ENCODE measurements at places on chromosomes 3 and 15.

DNA sequence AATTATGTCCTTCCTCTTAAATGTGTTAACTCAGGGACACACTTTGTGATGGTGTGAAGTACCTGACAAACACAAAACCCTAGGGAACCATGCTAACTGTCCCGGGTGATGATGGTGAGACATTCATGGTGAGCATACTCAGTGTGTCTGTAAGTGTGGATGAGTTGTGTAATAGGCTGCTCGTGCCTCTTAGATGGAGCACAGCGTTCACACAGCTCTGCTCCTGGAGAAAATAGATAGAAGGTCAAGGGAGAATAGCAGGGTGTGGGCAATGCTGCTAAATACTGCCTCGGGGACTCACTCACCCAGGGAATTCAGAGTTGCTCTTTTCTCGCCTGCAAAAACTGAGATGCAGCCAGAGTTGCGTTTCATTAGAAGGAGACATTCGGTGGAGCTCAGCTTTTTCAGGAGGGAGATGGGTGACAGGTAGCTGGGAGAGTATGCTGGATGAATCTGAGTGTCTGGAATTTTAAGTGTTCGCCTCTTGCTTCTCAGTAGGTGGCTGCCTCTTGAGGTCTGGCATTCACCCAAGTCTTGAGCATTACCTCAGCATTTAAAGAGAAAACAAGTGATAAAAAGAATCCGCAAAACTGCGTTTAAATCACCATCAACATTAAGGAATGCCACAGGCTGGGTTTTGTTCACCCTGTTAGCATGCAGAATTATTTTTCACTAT lies 813.2 kb downstream of the AGBL1 start:
- no peak for DNase-seq

GRCh38 chr3:13139471-13140065 lies 66.3 kb upstream of the IQSEC1 start:
- no peak for DNase-seq

DNA sequence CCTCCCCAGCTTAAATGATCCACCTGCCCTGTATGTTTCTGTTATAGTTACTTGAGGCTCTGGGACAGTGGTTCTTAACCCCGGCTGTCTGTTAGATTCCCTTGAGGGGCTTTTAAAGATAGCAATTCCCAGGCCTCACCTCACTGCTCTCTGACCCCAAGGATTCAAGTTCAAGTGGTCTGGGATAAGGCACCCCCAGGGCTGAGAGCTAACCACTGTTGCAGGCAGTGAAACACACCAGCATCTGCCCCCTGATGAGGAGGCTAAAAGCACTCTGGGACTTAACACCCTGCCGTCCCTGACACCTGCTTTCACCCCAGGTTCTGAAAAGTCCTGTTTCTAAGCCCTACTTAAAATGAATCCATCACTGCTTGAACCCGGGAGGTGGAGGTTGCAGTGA lies 103.7 kb downstream of the LRRK1 start:
- DNase-seq = peak; percentile 7

DNA sequence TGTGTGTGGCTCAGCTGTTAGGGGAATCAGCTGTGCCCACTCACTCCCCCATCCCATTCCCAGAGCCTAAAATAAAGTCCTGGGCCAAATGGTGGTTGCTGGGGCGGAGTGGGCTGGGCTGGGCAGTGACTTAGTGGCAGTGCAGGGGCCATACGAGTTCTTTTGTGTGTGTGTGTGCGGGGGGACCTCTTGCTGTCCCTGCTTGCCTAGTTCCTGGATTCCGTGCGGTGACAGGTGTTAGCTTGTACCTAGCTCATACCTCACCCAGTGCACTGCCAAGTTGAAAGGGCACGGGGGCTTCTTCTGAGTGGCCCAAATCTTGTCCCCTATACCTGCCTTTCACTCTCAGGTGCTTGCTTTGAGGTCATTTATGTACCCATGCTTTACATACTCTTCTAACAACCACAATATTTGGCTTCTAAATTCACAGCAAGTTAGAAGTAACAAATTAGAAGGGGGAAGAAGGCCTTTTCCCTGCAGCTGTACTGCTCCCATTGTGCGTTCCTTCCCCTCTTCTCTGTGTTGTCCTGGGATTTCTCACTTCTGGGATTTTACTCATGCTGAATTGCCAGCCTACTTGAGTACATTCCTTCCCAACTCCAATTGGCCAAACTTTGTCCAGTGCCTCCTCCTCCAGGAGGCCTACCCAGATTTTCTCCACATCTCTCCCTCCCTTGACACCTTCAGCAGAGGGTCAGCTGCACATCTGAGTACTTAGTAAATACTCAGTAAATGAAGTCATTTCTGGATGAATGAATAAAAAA lies 66.3 kb upstream of the POLG start:
- DNase-seq = no peak

DNA sequence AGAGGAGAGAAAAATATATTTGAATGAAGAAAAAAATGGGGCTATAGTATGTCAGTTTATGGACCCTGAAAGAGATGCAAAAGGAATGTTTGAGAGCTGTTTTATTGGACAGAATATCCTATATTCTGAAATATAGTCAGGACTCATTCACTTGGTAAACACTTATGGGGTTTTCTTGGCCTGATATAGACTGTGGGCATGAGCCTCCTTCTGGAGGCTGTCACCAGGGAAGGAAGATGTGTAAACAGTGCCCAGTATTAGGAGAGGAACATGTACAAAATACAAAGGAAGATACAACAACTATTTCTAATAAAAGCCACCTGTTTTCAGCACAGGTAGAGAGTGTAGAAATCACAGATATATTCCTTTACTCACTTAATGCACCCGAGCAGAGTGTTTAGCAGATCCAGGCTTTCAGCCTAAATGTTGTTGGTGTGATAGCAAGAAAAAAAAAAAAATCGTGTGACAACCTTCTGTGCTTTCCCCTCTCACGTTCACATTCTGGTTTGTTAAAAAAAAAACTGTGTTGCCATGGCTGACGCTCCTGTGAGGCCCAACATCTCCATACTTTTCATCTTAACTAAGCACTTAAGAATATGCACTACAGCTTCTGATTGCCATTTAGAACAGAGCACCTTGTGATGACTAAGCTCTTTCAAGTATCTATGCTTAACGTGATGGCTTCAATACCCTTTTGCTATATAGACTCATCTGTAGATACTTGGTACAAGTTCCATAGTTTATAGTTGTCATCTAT lies 134.1 kb downstream of the MBNL1 start:
- DNase-seq = no peak

GRCh38 chr15:48307586-48307985 lies 23.6 kb upstream of the DUT start:
- no peak for DNase-seq

DNA sequence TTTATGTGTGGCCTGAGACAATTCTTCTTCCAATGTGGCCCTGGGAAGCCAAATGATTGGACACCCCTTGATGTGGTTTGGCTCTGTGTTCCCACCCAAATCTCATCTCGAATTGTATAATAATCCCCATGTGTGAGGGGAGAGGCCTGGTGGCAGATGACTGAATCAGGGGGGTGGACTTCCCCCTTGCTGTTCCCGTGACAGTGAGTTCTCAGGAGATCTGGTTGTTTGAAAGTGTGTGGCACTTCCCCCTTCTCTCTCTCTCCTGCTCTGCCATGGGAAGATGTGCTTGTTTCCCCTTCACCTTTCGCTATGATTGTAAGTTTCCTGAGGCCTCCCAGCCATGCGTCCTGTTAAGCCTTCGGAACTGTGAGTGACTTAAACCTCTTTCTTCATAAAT lies 60.1 kb upstream of the PARL start:
- no peak for DNase-seq

DNA sequence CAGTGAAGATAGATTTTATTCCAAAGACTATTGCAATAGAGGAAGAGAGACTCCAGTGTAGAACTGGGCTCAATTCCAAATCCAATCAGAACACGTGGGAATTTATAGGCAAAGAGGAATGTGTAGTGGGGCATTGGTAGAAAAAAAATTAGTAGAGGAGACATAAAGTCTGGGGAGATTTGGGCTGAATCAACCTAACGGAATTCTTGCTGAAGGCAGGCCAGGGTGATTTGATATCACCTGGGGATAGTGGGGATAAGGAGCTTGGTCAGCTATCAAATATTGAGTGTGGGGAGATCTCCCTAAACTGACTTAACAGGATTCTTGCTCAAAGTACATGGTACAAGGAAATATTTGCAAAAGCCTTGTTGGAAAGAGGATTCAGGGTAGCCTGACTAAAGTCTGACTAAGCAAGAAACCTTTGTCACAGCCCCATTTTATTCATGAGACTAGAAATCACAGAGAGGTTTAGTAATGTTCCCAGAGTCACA lies 29.6 kb downstream of the SST start:
- no peak for DNase-seq

DNA sequence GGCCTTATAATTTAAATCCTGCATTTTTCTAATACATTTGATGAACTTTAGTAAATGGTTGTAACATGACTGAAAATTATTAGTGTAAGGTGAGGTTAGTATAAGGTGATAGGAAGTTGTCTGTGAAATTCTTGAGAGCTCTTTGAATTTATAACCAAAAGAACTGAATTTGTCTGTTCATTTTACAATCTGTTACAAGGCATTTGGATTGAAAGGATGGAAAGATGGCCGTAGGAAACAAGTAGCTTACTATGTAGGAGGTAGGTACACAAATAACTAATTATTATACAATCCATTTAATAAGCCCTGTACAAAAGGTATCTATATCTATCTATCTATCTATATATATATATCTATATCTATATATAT lies 6.6 kb downstream of the DIPK2A start:
- DNase-seq = no peak

DNA sequence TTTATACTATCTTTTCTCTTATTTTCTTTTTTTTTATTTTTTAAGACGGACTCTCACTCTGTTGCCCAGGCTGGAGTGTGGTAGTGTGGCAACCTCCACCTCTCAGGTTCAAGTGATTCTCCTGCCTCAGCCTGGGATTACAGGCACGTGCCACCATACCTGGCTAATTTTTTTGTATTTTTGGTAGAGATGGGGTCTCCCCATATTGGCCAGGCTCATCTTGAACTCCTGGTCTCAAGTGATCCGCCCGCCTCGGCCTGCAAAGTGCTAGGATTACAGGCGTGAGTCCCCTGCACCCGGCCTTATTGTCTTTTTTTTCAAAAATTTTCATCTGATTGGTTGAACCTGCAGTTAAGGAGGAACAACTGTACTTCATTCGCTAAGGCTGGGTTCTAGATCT lies 21.8 kb downstream of the ABHD2 start:
- no peak for DNase-seq

DNA sequence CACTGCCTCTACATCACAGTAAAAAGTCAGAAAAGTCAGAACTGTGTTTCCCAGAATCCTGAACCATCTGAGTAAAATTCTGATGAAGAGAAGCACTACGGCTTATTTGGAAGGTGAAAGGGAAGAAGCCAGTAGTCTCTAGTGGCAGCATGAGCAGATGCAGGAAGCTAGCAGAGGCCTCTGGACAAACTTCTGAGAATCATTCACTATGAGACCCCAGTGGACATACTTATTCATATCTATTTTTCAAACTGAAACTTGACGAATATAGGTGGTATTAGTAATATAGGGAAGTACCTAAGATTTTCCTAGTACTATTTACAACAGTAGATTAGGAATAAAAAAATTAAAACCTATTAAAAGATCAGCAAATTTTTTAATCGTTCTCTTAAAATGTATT lies 272.8 kb upstream of the TTC14 start:
- DNase-seq = no peak

- no peak for DNase-seq
Measured at GRCh38 chr3:149010504-149010951, 19.2 kb downstream of the GYG1 start.

- DNase-seq = no peak
Measured at GRCh38 chr3:32946973-32947788, 4.3 kb upstream of the CCR4 start.

GRCh38 chr3:145776782-145777408 lies 384.1 kb downstream of the PLOD2 start:
- no peak for DNase-seq

- DNase-seq = no peak
Measured at GRCh38 chr3:123469323-123469995, 20.6 kb upstream of the ADCY5 start.

- no peak for DNase-seq
Measured at GRCh38 chr3:193996641-193997089, 139.3 kb upstream of the HES1 start.

DNA sequence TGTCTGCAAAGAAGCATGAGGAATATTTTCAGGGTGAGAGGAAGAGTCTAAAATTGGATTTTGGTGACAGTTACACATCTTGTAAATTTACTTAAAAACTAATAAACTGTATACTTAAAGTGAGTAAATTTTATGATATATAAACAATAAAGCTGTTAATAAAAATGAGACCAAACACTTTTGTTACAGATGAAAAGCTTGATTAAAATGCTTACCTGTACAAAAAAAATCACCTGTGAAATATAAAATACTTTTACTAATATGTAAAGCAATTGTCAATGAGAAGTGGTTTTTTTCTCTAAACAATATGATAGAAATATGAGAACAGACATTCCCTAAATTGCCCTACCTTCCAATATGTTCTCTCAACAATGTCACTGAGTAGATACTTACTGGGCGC lies 27.2 kb upstream of the CPB1 start:
- DNase-seq = no peak

- no peak for DNase-seq
Measured at GRCh38 chr15:25545889-25546288, 107.1 kb upstream of the UBE3A start.

GRCh38 chr3:11128682-11129632 lies 25.3 kb upstream of the HRH1 start:
- peak; percentile 11 for DNase-seq

- DNase-seq = no peak
Measured at GRCh38 chr15:25249236-25250010, 189.4 kb downstream of the UBE3A start.

DNA sequence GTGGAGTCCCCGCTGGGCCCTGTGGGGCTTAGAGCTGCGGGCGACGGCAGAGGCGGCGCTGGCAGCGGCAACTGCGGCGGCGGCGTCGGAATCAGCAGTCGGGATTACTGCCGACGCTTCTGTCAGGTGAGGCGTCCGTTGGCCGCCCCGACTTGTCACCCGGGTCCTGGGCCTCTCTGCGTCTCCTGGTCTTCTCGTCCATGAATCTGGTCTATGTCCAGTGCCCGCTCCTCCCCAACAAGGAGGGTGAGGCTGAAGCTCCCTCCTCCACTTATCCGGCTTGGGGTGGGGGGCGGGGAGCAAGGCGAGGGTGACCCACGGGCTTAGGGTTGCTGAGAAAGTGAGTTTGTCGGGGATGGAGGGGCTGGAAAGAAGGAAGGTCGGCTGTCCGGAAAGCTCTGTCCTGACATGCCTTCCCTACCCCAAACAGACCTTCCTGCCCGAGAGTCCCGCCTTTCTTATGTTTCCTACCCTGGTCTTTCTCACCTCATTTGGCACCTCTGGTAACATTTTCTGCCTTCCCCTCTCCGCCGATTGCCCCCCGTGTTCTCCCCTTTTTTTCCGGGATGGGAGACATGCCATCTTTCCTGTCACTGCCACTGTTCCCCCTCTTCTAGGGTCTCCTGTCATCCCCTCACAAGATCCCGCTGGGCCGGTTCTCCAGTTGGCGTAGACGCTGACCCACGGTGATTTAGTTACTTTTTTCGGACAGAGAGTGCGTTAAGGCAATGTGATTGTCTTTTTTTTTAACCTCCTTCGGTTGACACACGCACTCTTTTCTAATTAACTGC lies 520 bp downstream of the ZNF654 start:
- no peak for DNase-seq
